ENCODE measurements at places on chromosomes 7 and 10.

DNA sequence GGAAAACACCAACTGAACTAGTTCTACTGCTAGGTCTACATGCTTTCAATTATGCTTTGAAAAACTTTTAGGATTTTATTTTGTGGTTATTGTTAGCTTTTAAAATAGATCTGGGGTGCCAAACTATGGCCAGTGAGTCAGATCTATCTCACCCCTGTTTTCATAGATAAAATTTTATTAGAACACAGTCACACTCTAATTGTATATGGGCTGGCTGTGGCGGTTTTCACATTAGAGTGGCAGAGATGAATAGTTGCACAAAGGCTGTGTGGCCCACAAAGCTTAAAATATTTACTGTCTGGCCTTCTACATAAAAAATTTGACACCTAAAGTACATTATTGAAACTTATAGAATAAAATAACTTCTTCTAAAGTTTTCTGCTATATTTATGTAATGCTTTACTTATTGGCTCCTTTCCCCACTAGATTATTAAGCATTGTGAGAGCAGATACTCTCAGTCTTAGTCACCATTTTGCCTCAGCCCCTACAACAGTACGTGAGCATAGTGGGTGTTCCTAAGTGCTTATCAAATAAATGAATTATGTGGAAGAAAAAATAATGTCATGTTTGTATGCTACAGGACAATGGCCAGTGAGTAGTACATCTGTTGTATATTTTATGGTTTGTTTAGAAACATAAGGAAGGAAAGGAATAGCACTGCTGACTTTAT lies 5.4 kb upstream of the SUV39H2 start:
- DNase-seq: no peak

DNA sequence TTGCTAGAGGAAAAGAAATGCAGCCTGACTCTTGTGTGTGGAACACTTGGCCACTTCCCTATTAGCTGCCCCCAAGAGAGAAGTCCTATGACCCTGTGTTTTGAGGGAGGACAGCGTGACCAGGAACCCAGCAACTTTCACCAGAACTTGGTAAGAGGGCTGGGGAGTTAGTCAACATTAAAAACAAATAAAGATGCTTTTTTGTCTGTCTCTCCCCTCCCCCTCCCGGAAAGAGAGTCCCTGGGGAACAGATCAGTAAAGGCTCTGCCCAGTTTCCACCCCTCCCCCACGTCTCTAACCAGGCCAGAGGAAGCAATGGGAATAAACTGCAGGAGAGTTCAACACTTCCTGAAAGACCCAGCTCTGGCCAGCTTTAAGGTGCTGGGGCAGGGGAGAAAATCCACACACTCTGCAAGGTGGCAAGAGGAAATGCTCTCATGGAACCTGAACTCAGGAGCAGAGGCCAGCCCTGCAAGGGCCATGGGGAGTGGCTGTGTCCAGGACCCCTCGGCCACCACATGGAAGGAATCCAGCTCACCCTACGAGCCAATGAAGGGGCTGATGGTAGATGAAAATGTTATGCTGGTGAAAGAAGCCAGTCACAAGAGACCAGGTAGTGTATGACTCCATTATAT lies 21.5 kb downstream of the SH3PXD2A start:
- no peak for DNase-seq

- no peak for DNase-seq
Measured at GRCh38 chr7:36306722-36307121, 82.9 kb upstream of the ANLN start.

DNA sequence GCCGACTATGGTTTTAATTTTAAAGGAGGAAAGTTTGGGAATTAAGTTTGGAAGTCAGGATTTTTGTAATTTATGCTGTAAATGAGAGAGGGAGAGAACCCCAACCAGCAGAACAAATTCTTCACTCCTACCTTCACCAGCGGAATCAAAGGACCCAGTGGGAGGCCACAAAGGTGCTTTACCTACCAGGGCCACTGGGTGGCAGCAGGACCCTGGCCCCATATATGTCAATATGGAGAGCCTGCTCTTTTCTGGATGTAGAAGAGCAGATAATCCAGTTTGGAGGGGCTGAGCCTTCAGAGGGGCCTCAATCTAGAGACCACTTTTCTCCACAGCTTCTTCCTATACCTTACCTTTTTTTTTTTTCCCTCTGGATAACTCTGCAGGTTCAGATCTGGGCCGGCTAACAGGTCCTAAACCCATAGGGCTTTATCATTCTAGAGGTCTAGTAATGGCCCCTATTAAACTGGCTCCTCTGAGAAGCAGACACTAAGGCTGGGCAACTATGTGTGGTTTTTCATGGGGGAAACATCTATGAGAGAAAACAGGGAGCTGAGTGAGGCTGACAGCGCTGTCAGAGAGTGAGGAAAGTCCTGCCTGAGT lies 8.5 kb upstream of the SCD start:
- DNase-seq: peak; percentile 82

GRCh38 chr10:66746711-66747110 lies 179.1 kb upstream of the LRRTM3 start:
- DNase-seq: no peak

- DNase-seq: no peak
Measured at GRCh38 chr10:95796504-95796903, 40.5 kb downstream of the ENTPD1 start.

DNA sequence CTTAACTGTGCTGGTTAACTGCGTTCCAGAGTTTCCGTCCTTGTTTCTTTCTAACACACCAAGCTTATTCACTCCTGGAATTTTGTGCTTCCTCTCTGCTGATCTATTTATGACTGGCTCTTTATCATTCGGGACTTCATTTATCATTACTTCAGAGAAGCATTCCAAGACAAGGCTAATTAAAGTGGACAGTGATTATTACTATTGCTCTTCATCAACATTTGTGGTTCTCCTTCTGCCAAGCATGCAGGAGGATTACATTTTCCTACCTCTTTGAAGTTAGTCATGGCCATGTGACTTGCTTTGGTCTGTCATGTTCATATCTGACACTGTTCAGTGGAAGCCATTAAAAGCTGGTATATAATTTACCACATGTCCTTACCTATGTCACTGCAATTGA lies 172.4 kb upstream of the AGR3 start:
- DNase-seq: no peak

DNA sequence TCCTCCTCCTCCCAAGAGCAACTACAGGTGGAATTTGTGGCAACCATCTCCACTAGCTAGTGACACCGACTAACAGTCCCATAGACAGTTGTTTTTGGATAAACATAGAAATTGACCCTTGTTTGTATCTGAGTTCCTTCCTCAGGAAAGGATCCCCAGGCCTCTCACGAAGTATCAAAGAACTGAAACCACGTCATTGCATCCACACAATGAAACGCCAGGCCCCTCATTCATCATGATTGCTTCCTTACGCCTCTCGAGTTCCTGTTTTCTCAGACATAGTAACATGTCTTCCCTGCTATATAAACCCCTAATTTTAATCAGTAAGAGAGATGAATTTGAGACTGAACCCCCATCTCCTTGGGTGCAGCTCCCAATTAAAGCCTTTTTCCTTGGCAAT lies 18.1 kb downstream of the SLC35G1 start:
- DNase-seq: no peak

GRCh38 chr7:151890355-151891004 lies 13.6 kb upstream of the PRKAG2 start:
- DNase-seq: no peak

DNA sequence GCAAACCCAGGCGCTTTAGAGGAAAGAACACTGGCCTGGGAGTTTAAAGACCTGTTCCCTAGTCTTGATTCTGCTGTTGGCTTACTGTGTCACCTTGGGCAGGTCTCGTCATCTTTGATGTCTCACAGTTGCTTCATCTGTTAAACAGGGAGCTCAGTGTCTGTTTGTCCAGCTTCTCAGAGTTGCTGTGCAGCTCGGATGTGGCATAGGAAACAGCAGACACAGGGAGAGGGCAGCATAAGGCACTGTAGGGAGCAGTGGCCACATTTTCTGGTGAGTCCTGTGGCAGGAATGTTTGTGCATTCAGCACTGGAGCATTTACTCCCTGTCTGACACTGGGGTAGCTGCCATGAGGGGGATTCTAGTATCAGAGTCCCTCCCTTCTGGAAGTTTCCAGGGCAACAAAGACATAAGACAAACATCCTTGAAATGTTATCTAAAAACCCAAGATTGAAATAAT lies 2.0 kb downstream of the REPIN1 start:
- no peak for DNase-seq

GRCh38 chr7:2171855-2172254 lies 60.9 kb downstream of the MAD1L1 start:
- no peak for DNase-seq

- DNase-seq: no peak
Measured at GRCh38 chr7:48209004-48209600, 37.8 kb downstream of the ABCA13 start.

GRCh38 chr7:80450621-80451308 lies 61.1 kb downstream of the GNAT3 start:
- DNase-seq: no peak

DNA sequence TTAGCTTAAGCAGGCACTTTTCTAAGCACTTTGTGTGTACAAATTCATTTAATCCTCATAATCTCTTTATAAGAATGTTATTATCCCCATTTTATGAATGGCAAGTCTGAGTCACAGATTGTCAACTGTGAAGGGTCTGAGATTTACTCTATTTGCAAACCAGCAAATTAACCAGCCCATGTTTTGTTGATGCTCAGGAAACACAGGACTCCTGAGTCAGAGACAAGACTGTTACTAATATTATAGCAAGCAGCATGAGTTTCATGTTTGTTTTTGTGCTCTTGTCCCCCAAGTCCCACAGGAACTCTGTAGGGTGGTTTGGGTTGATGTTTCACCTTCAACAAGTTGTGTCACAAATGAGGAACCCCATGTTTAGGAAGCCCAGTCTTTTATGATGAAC lies 182.0 kb upstream of the PPP1R3A start:
- no peak for DNase-seq

GRCh38 chr7:129122751-129123509 lies 21.6 kb upstream of the TSPAN33 start:
- DNase-seq: no peak

GRCh38 chr7:9026121-9026520 lies 592.7 kb downstream of the NXPH1 start:
- no peak for DNase-seq

- no peak for DNase-seq
Measured at GRCh38 chr10:28942012-28942411, 264.7 kb downstream of the BAMBI start.

DNA sequence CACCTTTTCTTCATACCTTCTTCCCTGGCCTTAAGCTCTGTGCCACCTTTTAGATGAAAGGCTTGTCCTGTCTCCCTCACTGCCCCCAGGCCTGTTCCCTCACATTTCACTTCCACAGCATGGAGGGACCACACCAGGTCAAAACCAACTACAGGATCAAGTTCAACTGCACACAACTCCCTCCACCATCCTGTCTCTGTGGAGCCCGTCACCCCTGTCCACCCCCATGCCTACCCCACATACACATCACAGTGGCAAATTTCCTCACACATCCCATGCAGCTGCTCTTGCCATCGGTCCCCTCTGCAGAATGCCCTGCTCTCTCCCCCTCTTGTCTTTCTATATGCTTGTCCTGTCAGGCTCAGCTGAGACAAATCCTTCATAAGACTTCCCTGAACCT lies 154.1 kb downstream of the USP6NL start:
- DNase-seq: no peak

GRCh38 chr7:67512481-67512880 lies 515.8 kb downstream of the TYW1 start:
- no peak for DNase-seq

GRCh38 chr7:14158111-14158510 lies 168.6 kb upstream of the ETV1 start:
- DNase-seq: no peak

GRCh38 chr7:40826411-40827221 lies 691.8 kb downstream of the SUGCT start:
- DNase-seq: no peak

GRCh38 chr10:131760416-131761166 lies 140.2 kb upstream of the PPP2R2D start:
- DNase-seq: no peak

DNA sequence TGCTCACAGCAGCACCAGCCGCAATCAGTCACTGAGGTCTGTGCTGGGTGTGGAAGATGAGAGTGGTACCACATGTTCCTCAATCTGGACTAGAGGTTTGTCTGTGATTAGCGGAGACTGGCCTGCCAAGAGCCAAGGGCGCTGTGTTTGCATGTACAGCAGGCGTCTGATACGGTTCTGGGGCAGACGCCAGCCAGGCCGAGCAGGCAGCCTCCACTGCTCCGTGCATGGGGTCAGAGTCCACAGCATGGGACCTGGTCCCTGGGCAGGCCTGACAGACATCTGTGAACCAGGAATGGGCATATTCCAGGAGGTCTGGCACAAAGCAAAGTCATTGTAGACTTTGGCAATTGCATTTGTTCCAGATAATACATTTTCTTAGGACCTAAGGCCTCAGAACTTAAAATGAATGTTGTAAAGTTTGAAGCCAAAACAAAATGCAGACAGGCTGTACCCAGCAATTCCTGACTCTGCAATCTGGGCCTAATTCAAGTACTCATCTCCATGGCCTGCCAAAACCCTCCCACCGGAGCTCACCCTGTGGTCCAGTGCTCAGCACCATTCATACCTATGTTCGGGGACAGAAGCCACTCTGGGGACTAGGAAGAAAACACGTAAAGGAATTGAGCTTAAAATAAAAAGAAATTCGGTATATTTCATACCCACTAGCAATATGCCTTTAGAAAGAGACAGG lies 50.0 kb upstream of the FAM20C start:
- DNase-seq: no peak

- no peak for DNase-seq
Measured at GRCh38 chr10:127197154-127197432, 702 bp upstream of the INSYN2A start.

- no peak for DNase-seq
Measured at GRCh38 chr7:122949186-122949585, 46.3 kb downstream of the TAS2R16 start.

DNA sequence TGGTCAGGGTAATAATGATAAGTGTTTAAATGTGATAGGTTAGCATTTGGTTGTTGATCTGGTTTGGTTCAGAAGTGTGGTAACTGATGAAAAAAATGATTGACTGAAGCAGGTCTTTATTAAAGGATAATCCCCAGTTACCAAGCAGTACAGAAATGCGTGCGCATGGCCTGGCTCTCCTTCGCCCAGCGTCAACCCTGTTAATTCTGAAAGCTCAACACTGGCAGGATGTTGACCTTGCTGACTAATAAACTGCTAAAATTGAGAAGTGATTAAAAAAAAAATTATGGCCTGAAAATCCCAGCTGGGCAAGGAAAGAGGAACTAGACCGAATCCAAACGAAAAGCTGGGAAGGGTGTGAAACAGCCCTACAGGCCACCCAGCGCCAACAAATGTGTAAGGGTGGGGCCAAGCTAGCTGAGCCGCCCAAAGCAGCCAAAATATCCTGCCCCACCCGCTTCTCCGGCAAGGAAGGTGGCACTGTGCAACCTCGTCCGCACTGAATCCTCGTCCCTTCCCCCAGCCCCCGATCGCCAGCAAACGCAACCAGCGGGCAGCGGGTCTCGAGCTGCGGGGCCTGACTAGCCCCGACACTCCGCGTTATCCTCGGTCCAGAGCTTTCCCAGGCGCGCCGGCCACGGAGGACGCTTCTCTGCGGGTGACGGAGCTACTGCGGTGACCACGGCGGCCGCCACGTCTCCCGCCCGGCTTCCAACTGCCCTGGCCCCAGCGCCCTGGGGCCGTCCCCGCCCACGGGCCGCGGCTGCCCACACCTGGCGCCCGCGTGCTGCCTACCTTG lies 561 bp downstream of the SHTN1 start:
- DNase-seq: peak; percentile 22

Measured in mesothelial cell of epicardium (in vitro differentiated cells).